Activated naive CD4-positive, alpha-beta T cell treated with anti-CD3 and anti-CD28 coated beads for 36 hours (primary cell): ENCODE measurements at places on chromosomes 2 and 18.

DNA sequence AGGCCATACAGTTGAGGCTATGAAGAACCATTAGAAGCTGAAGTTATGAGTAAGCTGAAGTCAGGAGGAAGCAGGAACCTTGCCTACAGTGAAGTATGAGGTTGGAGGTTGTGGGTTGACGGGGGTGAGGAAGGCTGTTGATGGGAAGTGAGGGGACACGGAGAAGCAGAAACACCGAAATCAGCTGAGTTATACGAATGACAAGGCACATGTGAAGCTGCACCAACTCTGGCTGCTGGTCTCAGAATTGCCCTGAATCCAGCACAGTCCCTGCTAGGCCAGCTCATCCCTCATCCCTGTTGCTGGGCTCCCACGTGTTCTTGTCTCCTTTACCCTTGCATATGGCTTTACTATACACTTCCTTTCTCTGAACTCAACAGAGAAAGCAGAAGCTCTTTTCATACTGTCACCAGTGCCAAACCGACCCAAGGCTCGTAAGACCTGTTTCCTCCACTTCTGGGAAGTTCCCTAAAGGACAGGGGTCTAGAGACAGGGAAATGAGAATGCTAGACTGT, 9.2 kb upstream of the TMEM247 start:
- no peak for DNase-seq

GRCh38 chr2:44351088-44351487, 10.2 kb downstream of the PREPL start:
- no peak for DNase-seq

- no peak for DNase-seq
Measured at GRCh38 chr2:30157616-30158015, 10.8 kb downstream of the YPEL5 start.

DNA sequence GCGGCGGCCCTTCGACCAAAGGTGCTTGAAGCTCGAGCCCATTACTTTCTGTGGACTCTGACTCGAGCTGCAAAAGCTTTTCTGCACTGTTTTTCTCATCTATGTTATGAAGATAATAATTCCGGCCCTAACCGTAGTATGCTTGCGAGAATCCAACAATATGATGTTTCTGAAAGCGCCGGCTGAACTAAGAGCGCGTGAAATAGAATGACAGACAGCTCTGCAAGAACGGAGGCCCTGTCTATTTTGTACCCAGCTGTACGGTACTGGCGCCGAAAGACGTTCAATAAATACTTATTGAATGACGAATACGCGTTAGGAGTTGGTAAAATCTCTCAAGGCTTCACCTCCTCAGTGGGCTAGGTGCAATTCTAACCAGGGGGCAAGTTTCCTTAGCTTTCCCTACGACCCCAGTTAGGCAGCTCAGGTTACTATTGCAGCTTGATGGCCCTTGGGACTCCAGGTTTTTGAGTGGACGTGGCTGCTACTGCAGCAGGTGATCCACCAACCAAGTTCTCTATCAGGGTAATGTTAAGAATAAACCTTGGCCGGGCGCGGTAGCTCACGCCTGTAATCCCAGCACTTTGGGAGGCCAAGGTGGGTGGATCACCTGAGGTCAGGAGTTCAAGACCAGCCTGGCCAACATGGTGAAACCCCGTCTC, 570 bp downstream of the SCRN3 start:
- peak; percentile 20 for DNase-seq

DNA sequence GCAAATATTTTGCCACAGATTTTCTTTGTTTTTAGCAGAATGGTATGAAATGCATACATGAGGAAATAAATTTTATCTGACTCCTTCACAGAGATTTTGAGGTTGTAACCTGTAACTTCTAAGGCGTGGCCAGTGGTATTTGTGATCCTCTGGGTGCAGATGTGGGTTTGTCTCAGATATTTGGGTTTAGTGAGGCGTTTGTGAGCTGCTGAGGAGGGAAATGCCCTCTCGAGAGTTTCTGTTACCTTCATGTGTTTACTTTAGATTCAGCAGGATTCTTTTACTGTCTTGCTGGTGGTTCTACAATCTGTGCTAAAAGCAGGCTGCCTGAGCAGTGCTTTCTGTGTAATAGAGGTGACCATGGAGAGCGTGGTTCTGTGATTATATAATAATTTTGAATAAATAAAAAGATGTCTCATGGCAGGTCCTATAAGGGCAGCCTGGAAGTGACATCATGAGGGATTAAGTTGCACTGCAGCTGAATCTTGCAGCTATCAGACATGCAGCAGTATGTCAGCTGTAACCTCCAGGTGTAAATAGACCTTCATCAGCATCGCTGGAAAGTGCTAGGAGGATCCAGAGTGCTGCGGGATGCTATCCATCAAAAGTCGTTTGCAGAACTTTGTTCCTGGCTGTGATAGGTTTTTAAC, 34.1 kb downstream of the TANC1 start:
- DNase-seq, result no peak

- no peak for DNase-seq
Measured at GRCh38 chr2:224072541-224073188, 33.6 kb upstream of the SERPINE2 start.

GRCh38 chr2:104852090-104852666, 1.7 kb upstream of the POU3F3 start:
- no peak for DNase-seq

- DNase-seq, result no peak
Measured at GRCh38 chr2:156466739-156467405, 30.7 kb downstream of the GPD2 start.

GRCh38 chr18:31244771-31245394, 73.1 kb upstream of the DSG1 start:
- DNase-seq, result no peak

- no peak for DNase-seq
Measured at GRCh38 chr18:48979944-48980890, 29.5 kb upstream of the SMAD7 start.

DNA sequence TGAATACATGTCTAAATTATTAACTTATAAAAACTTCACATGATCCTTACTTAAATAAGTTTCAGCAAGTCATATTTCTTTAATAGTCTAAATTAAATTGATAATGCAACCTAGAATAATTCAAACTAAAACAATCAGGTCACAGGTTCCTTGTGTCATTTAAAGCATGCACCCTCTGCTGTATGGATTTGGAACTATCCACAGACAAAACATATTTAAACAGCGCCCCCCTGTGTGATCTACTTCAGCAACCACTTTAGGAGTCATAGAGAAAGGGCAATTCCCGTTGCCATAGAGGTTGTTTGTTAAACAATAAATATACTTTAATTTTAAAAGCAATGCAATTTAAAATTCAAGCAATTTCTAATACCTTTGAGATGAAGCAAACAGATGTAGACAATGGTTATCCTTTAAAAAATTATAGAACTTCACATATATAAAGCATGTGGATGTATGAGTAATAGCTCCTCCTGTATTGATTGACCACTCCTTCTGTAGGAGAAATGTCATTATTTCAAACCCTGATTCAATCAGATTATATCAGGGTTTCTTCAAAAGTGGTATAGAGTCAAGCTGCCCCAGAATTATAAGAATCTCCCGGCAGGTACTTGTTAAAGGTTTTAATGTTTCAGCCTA, 21.2 kb downstream of the GRB14 start:
- DNase-seq, result peak; percentile 21

DNA sequence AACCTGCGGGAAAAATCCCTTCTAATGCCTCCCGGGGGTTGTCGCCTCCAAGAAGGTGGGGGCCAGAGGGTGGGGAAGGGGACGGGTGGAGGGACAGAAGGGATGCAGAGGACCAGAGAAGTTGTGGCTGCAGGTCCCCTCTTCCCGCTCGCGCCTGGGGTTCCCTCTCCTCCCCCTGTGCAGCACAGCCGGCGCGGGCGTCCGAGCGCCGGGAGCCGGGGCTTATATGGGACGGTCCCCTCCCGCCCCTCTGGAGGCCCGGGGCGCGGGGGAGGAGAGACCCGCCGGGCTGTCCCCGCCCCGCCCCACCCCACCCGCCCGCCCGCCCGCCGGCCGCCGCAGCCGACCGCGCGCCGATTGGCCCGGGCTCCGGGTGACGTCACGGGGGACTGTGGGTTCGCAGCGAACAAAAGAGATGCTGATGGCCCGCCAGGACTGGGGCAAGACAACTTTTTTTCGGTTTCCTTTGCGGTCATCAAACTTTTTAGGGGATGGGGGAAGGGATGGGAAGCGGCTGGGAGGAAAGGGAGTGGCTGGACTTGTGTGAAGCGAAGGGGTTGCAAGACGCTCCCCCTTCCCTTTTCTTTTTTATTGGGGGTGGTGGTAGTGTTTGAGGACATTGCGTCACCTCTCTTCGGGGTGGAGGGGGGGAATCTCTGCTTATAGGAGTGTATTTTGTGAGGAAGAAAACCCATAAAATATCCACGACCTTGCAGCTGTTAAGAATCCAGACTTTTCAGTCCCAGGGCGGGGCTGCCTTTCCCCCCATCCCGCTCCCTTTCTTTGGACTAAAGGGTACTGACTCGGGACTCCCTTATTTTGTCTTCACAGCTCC, at the start of gene FN1:
TSS of gene FN1 (minus strand) at position 199 of the 835 bp plus-strand sequence. CDS start 266 bp downstream, outside the sequence.
- peak; percentile 64 for DNase-seq

DNA sequence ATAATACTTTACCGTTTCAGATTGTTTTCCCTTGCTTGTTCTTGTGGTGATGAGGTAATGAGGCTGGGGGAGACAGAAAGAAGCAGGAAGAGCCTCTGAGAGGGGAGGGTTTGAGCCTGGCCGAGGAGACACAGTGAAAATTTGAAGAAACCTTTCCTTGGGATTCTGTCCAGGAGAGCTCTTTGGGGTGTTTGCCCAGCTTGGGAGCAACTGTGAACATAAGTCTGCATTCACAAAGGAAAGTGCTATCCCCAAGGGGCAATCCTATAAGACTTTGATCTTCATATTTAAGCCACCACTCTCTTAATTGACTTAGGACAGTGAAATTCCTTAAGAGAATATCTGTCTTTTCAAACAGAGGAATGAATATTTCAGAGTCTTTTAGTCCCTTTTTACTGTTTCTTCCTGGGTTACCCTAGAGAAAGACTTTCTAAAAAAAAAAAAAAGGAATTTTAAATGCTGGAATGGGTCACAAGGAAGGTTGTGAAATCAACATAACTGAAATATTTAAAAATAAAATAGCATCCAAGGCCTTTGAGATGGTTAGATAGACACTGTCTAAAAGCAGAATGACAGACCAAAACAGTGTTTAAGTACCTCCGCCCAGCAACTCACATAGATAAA, 52.5 kb upstream of the STAM2 start:
- no peak for DNase-seq

DNA sequence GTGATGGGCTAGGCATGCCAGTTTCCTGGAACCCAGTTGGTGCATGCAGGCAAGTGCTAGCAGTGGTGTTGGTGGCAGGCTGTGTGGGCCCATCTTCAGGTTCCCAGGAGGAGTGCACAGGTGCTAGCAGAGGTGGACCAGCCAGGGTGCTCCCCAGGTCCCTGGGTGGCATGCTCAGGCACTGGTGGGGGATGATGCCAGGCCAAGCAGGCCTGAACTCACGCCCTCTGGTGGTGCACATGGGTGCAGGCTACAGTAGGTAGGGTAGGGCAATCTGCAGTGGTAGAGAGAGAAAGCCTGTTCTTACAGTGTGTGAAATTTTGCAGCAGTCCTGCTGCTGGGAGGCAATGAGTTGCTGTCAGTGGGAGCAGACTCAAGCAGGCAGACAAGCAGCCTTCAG, 1651.8 kb downstream of the DPP10 start:
- DNase-seq, result no peak

GRCh38 chr2:73008766-73009135, 62.8 kb downstream of the SFXN5 start:
- DNase-seq, result no peak

- DNase-seq, result no peak
Measured at GRCh38 chr2:121142452-121142851, 142.6 kb downstream of the TFCP2L1 start.

GRCh38 chr2:38155015-38155414, 79.1 kb upstream of the CYP1B1 start:
- no peak for DNase-seq

DNA sequence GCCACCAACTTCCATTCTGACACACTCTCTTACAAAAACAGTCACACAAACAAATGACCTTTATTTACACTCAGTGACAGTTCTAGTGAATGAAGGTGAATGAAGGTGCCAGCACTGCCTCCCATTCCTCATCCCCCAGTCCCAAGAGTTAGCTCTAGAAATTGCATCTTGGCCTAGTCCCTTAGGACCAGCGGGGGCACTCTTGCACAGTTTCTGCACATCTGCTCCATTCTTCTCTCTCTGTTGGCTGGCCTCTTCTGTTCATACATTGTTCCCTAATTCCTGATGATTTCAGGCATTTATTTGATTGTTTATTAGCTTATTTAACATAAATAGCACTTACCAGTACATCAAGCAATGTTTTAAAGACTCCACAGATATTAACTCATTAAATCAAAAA, 30.9 kb downstream of the GAREM1 start:
- peak; percentile 19 for DNase-seq

DNA sequence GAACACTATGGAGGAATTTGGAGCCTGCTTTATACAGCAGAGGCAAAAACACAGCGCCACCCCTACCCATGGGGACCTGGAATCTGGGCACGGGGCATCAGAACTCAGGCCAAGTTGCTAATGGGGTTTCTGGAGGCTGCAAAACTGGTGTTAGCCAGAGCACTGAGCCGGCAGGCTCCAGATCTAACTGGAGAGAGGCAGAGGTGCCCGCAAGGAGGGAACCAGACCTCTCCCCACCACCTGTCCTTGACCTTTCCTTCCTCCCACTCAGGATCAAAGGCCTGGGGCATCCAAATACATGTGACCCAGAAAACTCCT, 126.6 kb downstream of the TNS1 start:
- no peak for DNase-seq

DNA sequence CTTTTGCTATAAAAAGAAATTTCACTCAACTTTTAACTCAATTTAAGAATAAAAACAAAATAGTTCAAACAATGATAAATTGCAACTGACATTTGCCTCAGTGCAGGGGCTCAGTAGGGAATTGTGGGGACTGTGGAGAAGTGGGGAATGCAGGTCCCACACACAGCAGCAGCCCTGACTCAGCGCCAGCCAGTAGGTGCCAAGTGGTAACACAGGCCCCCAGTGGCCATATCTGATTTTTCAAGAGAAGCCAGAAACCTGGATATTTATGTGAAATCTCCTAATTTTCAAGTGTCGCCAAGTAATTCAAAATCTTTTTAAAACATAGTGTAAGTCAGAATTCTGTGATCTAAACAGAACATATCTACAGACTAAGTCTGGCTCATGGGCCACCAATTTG, 186.3 kb downstream of the EN1 start:
- DNase-seq, result no peak

GRCh38 chr2:38978296-38978903, 88.7 kb downstream of the ARHGEF33 start:
- DNase-seq, result no peak

GRCh38 chr2:64348386-64349130, 105.4 kb upstream of the LGALSL start:
- DNase-seq, result no peak

- peak; percentile 4 for DNase-seq
Measured at GRCh38 chr2:184597571-184597991, 748 bp upstream of the ZNF804A start.

DNA sequence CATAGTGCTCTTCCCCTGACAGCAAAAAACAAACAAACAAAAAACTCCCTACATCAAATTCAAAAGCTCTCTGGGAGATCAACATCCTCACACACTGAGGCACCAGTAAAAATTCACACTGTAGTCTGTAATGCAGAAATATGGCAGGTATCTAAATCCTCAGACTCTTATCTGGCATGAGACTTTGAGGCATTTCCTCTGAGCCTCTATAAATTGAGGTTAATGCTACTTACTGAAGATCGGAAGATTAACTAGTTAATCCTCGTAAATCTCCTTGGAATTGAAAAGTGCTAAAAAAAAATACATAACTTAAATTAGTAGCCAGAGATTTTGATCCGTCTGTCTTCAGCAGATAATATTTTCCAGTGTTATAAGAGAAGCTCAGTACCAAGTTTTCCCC, 65.0 kb downstream of the AP1S3 start:
- DNase-seq, result no peak

GRCh38 chr18:47373465-47373864, 122.0 kb upstream of the SKOR2 start:
- no peak for DNase-seq
